RWPE1 (cell line): ENCODE measurements at places on chromosomes 5 and 9.

GRCh38 chr5:139246394-139246793, 47.1 kb upstream of the MATR3 start:
- DNase-seq, result peak; percentile 63

GRCh38 chr9:99015890-99016289, 72.2 kb downstream of the COL15A1 start:
- no peak for DNase-seq

DNA sequence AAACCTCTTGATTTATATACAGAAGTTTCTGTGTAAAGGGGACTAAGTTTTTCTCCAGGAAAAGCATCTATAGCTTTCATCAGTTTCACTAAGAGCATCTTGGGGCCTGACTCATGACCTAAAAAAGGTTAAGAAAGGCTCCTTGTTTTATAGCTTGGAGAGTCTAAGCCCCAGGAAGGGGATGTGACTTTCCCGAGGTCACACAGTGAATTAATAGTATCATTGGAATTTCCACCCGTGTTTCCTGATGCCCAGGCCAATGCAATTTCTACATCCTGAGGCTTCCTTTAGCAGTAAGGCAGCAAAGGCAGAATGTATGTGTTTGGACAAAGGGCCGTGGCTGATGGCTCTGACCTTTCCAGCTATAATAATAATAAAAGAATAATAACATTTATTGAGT, 8.6 kb downstream of the MORN5 start:
- DNase-seq, result no peak

GRCh38 chr9:1207686-1208085, 157.5 kb downstream of the DMRT2 start:
- no peak for DNase-seq

- DNase-seq, result no peak
Observed at GRCh38 chr9:24708814-24709213, 163.1 kb upstream of the IZUMO3 start.

DNA sequence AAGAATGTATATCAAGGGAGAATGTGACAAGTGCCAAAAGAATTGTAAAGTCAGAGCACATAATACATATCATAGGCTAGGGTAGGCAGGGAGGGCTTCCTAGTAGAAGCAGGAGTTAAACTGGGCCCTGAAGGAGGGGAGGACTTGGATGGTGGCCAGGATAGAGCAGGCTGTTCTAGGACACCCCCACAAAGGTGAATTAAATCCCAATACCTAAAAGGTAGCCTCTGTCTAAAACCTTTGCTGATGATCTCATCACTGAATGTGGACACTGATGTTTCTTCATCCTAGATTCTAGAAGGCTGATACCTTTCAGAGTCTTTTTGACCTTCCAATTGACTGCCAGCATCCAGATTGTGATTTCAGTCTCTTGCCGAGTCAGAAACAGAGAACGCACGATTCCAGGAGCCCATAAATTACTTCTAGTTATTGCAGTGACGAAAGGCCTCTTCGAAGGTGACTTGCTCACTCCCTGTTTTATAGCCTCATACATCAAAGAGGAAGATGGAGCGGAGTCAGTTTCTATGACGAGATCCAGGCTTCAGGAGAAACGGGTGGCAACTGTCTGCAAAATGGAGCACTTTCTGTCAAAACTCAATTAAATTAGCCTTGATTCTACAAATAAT, 43.2 kb downstream of the KIF4B start:
- no peak for DNase-seq

- no peak for DNase-seq
Observed at GRCh38 chr5:119363936-119364335, 8.1 kb downstream of the TNFAIP8 start.

DNA sequence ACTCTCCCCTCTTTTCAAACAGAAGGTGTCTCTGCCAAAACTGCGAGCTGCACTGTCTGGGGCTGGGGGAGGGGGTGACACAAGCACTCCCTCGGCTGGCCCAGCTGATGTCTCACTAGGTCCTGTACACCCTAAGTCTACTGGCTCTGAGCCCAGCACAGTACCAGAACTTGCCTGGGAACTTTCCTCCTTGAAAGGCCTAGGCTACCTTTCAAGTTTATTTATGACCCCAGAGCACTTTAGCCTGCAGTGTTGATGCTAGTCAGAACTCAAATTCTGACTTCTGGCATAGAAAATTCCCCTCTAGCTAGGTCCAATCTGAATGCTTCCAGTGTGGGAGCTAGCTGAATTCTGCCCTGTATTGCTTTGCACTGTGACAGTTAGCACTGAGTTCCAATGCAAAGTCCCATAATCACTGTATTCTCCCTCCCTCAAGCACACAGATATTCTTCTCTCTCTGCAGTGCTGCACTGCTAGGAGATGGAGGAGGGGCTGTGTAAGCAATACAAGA, 10.5 kb downstream of the LURAP1L start:
- no peak for DNase-seq

GRCh38 chr5:114308508-114308907, 53.4 kb upstream of the KCNN2 start:
- no peak for DNase-seq
